ENCODE measurements at places on chromosomes 16 and 17.
A peak's percentile ranks its signal among the peaks of the same experiment; 100 is the strongest.

DNA sequence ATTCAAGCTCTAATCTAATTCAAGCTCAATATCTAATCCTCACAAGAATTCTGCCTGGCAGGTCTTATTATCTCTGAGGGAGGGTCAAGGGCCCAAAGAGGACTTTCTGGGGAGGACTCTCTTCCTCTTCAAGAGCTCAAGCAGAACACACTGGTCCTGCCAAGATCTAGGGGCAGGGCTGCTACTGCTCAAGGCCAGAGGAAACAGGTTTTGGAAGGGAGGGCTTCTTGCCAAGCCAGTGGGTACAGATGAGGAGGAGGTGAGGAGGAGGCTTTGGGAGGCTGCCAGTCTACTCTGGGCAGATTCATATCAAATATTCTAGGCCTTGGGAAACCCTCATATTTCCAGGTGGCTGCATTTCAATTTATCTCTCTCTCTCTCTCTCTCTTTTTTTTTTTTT lies 51.8 kb upstream of the IL34 start:
- DNase-seq, result no peak

GRCh38 chr16:23124315-23124714 lies 24.9 kb downstream of the USP31 start:
- peak; percentile 92 for DNase-seq

DNA sequence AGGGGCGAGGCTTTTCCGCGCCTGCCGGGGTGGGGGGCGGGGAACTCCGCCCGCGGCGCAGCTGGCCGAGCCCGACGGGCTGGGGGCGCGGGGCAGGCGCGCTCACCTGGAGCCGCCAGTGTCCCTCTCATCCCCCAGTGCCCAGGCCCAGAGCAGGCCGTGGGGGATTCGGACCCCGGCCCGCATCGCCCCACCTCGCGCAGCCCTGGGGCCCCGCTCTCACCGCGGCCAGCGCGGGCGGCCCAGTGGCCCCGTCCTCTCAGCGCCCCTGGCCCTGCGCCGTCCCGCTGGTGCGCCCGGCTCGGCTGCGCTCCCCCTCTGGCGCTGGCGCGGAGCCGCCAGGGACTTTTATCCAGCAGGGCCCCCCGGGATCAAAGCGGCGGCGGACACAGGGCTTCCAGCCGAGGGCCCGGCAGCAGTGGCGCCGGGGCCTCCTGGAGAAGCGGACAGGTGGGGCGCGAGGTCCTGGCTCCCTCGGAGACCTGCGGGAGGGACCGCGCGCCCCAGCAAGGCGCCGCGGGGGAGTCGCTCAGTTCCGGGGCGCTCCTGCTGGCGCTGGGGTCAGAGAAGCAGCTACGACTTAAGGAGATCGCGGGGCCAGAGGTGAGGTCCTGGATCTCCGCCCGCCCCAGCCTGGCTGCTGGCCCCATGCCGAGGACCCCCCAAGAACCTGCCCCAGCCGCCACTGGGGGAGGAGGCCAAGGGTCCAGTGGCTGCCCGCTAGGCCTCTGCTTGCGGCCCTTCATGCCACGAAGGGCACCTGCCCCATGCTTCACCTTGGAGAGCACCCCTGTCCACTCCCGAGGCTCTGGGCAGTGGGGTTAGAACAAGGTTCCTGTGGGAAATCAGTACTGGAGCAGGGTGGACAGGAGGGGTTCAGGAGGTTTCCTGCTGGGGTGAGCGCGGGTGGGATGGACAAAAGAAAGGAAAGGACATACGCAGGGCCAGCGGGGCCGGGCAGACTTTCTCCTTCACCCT lies 823 bp upstream of the NOTUM start:
- DNase-seq, result no peak

- no peak for DNase-seq
These were observed 8.4 kb downstream of the PIMREG start for GRCh38 chr17:6452471-6453266.

- DNase-seq, result no peak
These were observed 231.2 kb upstream of the GSE1 start for GRCh38 chr16:85381738-85382592.

DNA sequence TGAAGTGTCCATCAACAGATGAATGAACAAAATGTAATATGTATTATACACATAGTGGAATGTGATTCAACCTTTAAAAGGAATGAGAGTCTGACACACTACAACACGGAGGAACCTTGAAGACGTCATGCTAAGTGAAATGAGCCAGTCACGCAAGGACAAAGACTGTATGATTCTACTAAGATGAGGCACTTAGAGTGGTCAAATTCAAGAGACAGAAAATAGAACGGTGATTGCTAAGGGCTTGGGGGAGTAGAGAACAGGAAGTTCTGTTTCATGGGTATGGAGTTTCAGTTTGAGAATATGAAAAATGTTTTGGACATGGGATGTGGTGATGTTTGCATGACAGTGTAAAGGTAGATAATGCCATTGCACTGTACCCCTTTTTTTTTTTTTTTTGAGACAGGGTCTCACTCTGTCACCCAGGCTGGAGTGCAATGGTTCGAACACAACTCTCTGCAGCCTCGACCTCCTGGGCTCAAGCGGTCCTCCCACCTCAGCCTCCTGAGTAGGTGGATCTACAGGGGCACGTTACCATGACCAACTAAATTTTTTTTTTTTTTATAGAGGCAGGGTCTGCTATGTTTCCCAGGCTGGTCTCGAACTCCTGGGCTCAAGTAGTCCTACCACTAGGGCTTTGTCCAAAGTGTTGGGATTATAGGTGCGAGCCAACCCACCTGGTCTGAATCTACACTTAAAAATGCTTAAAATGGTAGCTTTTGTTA lies 2.9 kb upstream of the CCDC102A start:
- DNase-seq, result no peak

GRCh38 chr16:73126525-73126853 lies 78.6 kb upstream of the ZFHX3 start:
- peak; percentile 34 for DNase-seq

DNA sequence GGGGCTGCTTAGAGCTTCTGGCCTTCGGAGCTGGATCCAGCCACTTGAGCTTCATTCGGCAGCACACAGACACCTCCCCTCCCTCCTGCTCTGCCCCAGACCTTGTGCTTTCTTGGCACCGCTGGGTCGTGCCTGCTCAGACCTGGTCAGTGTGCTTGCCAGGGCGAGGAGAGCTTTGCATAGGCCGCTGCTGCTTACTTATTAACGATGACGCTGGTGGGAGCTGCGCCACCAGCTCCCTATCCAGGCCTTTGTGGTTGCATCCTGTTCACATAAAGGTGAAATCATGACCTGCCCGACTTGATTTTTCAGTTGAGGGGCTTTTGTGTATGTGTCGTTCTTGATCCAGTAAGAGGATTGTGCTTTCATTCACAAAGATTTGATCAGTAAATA lies 101.1 kb downstream of the MSI2 start:
- no peak for DNase-seq

GRCh38 chr17:14373614-14374259 lies 72.9 kb downstream of the HS3ST3B1 start:
- DNase-seq, result peak; percentile 77

Data from LHCN-M2 (cell line).